ENCODE measurements at places on chromosomes 7 and 10.

GRCh38 chr10:131896403-131896802, 4.4 kb upstream of the PPP2R2D start:
- peak; percentile 24 for DNase-seq

DNA sequence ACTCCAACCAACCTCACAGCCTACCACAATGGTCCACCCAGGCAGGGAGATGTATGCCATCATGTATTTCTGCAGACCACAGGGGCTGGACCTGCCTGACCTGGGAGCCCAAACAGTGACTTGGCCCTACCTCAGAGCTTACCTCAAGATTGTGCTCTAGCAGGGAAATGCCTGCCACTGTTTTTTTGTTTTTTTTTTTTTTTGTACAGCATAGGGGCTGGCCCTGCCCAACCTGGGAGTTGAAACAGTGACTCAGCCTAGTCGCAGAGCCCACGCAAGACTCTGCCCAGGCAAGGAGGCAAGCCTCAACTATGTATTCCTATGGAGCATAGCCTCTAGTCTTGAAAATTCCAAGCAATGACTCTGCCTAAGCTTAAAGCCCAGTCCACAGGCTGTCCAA, 39.3 kb upstream of the CDK6 start:
- DNase-seq = peak; percentile 51

DNA sequence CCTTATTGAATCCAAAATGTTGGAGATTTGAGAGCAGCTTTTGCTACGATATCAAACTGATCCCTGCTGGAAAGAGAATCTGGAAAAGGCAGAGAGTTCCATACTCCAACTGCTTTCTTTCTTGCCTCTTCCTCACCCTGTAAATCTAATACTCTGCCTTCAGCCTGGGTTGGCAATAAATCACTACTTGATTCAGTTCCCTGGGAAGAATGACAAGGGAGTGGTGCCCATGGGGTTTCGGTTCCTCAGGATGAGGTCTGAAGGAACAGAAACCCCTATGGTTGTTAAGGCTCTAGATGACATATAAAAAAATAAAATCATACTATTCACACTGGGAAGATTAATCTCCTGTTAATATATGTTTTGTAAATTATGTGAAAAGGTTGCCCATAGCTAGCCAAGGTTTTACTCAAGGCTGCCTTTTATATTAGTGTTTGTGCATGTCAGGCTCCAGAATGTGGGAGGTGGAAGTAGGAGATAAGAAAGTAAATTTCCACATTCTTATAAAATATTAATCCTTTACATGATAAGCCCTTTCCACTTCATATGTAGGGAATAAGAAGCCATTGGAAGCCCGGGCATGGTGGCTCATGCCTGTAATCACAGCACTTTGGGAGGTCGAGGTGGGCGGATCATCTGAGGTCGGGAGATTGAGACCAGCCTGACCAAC, 106.2 kb upstream of the CACNA2D1 start:
- DNase-seq = no peak

DNA sequence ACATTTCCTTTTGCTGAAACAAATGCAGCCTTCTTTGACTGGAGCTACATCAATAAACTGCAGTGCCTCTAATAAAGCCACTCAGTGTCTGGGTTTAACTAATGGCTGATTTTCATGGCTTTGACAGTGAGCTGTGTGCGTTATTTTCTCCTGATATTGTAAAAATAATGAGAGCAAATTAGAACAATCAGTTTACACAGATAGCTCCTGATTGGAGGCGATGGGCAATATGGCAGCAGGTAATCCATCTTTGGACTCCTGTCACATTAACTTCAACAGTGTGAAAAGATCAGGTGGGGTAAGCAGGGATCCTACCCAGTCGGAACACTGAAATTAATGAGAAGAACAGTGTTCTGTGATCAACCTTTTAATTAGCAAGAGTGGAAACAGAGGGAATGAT, 100.7 kb downstream of the POLL start:
- no peak for DNase-seq

- DNase-seq = no peak
Measured at GRCh38 chr10:132996603-132997343, 54.4 kb upstream of the CFAP46 start.

DNA sequence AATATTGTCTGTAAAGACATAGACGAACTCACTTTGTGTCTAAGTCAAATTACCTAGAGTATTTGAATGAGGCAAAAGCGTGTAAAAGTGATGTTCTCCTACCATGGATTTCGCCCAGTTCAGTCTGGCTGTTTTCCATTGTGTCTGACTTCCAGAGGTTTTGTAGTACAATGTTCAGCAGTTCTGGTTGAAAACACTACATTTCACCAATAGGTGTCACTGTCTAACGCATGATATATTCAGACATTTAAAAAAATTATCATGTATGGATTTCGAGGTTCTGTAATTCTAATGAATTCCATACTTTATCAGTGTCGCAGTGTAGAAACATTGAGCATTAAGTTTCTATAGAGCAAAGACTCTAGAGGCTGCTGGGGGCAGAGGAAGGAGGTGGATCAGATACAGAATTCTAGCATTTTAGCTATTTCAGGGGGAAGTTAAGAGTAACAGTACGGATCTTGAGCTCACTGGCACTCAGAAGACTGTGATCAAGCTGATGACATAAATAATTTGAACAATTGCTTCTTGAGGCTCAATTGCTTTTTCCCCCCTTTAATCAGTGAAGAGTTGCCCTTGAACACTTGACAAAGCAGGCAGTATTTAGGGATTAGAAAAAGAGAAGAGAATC, 196.9 kb upstream of the RHOBTB1 start:
- DNase-seq = no peak

- DNase-seq = no peak
Measured at GRCh38 chr7:90903841-90904240, 307.7 kb downstream of the CDK14 start.

GRCh38 chr7:82762880-82763279, 319.3 kb upstream of the CACNA2D1 start:
- no peak for DNase-seq

DNA sequence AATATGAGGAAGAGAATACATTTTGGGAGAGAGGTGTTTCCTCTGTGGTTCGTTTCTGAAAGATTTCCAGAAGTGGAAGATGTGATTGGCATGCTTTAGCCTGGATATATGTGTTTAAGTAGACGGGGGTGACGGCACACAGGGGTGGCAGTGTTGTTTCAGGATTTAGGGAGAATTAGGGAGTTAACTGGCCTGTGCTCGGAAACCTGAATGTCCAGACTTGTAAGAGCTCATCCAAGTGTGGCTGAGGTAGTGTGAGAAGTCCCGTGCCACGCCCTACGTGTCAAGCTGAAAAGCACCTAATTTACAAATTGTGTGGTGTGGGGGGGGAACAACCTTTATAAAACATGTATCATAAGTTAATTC, 1.1 kb downstream of the RALA start:
- peak; percentile 7 for DNase-seq

DNA sequence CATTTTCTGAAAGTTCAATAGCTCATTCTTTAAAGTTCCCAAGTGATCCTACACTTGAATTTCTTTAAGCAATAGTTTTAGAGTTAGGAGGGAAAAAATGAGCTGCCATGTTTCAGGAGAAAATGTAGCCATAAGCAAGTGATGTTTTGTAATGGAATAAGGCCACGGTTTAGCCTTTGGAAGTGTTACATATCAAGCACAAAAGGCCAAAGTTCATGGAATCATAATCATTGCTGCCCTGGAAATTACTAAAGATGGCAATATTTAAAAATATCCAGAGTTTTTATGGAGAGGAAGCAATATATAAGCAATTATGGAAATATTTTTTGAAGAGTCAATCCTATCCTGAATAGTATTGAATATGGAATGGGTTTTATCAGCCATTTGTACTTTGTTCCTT, 68.4 kb downstream of the ETV1 start:
- no peak for DNase-seq

GRCh38 chr7:26007510-26007909, 144.5 kb upstream of the NFE2L3 start:
- DNase-seq = no peak

DNA sequence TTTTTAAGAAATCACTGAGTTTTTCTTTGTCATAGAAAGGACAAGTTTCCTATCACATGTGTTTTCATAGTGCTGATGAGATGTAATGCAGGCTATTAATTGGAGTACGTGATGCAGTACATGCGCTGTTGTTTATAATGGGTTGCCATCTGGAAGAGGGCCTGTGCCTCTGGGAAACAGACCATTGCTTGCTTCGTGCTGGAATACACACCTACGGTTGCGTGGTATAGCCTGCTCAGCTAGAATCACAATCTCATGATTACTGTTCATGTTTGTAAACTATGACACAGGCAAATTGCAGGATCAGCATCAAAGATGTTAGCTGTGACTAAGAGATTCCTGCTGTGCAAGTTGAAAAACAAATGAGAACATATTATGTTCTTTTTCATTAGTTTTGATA, 107.2 kb upstream of the STEAP1B start:
- DNase-seq = no peak

- DNase-seq = no peak
Measured at GRCh38 chr10:106947643-106948042, 216.9 kb downstream of the SORCS1 start.

- no peak for DNase-seq
Measured at GRCh38 chr7:69962186-69963065, 364.2 kb downstream of the AUTS2 start.

DNA sequence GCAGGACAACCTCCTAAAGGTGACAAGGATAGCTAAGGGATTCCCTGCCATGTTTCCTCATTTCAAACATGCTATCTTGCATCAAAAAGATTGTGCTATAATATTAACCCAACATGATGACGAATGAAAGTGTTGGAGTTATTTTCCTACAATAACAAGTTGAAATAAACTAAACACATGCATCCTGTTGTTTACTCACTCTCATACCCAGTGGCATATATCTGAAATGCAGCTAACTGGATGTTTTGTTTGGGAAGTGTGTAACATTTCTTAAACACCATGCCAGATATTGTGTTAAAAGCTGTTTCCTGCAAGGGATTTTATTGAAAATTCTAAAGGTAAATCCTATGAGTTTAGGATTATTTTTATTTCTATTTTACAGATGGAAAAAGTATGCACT, 139.6 kb downstream of the TFPI2 start:
- no peak for DNase-seq

GRCh38 chr10:117432866-117433265, 57.6 kb upstream of the PDZD8 start:
- DNase-seq = no peak

GRCh38 chr7:118572604-118573003, 348.1 kb downstream of the ANKRD7 start:
- no peak for DNase-seq

DNA sequence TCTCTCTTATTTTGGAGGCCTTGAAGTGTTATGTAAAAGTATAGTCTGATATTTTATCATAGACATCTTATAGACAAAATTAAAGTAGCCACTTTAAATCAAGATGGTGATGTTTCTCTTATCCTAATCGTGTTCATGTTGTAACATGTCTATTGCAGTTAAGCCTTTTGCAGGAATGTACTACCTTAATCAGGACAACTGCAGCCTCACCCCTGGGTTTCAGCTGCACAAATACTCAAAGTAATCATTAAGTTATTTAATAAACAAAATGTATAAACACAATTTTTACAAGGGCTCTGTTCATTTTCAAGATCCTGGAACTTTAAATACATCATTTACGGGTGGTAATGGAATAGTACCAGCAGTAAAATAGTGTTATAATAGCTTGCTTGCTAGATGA, 14.4 kb upstream of the KIF5B start:
- no peak for DNase-seq

- no peak for DNase-seq
Measured at GRCh38 chr7:2022021-2022409, 210.7 kb downstream of the MAD1L1 start.

DNA sequence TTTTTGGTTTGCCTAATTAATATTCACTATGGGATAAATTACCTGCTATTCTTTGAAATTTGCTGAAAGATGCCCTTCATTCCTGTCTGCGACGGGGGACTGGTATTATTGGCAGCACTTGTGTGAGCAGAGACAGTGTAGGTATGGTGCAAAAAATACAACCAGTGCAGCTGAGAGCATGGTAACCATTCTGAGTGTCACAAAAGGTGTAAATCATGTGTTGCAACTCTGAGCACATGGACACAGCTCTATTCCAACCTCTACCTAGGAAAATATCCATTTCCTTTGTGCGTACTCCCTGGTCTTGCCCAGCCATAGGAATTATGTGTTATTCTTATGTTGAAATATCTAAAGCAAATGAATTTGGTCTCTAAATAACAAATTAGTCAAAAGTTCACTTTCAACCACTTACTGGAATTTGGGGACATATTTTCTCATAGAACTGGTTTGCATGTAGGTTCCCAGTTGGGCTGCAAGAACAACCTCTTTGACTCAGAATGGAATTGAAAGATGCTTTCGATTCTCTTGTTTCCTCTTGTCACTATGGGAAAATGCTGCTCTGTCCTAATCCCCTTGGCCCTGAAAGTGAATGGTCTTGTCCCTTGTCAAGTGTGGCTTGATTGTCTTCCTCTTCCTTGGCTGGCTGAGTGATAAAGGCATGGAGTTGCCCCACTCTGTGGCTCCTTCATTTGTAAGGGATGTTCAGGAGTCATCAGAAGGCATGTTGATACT, 57.0 kb downstream of the CELF2 start:
- no peak for DNase-seq

DNA sequence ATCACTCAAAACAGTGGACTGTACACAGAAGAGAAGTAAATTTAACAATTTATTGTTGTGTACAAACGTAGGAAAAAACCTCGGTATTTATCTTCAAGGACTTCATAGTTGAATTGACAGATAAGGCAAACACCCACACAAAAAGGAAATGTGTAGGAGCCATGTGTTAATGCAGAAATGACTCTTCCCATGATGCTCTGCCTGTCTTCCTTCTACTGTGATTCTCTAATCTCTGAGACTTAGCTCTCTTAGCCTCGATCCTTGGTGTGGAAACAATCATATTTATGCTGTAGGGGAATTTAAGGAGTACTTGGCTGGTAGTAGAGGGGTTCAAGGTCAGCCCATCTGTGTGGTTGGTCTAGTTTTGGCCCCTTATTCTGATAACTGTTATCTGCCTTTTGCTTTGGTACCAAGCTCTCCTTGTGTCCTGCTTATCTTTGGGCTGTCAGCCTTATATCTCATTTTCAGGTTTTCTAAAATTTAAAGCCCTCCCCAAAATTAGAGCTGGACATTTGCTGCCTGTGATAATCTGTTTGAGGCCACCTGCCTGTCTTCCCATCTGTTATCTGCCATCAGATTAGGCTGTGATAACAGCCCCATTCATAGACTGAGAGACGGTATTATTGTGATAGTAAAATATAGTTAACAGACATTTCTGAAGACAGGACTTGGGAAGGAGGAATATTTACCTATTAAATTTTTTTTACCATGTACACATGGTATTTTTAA, 81.7 kb downstream of the GPR85 start:
- no peak for DNase-seq

- no peak for DNase-seq
Measured at GRCh38 chr7:90681336-90682022, 85.4 kb downstream of the CDK14 start.

Measured in activated T-cell treated with anti-CD3 and anti-CD28 coated beads, Interleukin-2, amount 50 U/mL, for 72 hours (primary cell).